AG09319 (cell line): ENCODE measurements at places on chromosomes 3 and 15.
A peak's percentile ranks its signal among the peaks of the same experiment; 100 is the strongest.

DNA sequence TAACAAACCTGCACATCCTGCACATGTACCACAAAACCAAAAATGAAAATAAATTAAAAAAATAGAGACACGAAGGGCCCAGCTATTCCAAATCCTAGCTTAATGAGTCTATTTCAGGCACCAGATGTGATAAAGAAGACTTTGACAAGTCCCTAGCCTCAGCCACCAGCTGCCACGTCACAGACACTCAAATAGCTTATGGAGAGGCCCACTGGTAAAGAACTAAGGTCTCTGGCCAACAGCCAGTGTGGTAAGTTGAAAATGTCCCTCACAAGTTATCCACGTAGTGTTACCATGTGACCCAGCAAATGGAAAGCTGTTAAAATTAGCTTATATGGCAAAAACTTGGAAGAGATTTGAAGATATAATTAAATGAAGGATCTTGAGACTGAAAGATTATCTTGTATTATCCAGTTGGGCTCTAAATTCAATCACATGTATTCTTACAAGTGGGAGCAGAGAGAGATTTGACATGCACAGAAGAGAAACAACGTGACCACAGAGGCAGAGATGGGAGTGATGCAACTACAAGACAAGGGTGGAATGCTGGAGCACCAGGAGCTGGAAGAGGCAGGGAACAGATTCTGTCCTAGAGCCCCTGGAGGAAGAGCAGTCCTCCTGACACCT lies 10.9 kb downstream of the ACSBG1 start:
- no peak for DNase-seq

DNA sequence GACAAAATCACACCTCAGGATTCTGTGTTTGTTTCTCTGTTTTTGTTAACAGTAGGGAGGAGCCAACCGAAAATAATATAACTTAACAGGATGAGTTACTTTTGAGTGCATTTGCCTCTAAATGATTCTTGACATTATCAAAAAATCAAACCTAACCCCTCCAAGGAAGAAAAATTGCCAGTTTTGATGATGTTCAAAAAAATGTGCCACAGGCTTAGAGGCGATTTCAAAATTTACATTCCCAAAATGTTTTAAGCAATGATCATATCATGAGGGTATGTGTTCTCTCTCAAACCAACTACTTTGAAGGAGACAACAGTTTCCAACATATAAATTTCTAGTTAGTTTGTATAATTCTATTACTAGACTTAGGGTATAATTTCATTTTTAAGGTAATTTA lies 6.7 kb downstream of the VGLL3 start:
- no peak for DNase-seq

DNA sequence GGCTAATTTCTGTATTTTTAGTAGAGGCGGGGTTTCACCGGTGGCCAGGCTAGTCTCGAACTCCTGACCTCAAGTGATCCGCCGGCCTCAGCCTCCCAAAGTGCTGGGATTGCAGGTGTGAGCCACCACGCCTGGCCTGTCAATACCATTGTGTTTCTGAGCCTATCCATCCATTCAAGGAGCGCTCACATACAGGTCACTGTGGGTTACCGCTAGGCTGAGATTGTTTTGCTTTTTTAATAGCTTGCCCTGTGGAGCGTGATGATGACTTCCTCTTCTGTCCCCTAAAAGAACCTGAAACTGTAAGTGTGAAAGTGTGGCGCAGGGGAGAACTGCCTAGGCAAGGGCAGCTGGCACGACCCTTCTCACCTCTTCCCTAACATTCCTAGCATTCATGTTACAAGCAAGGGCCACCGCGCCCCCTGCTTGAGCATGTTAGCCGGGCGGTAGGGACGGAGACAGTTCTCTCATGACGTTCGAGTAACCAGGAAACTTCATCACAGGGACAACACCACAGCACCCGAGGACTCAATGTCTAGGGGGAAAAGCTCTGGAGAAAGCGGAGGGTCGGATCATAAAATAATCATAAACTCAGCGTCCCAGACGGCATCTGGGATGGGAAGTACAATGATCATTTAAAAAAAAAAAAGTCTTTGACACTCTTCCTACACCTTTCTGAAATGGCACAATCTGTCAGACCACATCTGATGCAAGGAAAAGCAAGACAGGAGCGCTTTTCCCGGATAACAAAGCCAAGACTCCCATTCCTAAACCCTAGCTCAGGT lies 790 bp downstream of the LAMP3 start:
- no peak for DNase-seq

DNA sequence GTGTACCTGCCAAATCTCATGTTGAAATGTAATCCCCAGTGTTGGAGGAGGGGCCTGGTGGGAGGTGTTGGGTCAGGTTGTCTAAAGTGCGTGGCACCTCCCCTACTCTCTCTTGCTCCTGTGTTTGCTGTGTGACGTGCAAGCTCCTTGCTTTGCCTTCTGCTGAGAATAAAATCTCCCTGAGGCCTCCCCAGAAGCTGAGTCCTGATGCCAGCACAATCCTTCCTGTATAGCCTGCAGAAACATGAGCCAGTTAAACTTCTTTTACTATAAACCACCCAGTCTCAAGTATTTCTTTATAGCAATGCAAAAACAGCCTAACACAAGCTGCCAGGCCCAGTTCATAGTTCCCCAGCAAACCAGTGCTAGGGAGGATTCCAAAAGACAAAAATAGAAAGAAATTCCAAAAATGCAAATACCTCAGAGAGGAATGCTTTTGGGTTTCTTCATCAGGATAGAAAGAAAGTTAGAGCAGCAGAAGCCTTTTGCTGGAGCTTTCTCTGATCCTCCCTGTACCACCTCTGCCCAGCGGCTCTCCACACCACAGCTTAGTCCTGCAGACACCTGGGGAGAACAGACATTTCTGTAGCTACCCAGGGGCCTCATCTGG lies 25.9 kb upstream of the CDV3 start:
- DNase-seq, result no peak

GRCh38 chr3:72591522-72592421 lies 256.5 kb downstream of the SHQ1 start:
- DNase-seq, result peak; percentile 89

GRCh38 chr15:98560338-98560737 lies 88.0 kb upstream of the IGF1R start:
- no peak for DNase-seq

DNA sequence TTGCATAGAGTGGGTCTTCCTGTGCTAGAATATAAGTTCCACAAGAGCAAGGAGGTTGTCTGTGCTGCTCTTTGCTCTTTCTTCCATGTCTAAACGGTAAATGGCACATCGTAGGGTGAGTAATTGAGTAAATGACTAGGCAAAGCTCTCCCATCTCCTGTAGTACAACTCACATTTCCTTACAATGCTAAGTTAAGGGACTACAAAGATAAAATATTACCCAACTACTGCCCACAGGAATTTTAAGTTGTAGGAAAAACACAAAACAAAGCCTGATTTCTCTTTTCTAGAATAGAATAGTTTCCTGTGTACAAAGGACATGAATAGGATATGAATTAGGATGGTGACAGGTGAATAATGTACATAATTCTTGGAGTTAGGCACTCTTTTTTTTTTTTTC lies 19.9 kb upstream of the LRIG1 start:
- no peak for DNase-seq

DNA sequence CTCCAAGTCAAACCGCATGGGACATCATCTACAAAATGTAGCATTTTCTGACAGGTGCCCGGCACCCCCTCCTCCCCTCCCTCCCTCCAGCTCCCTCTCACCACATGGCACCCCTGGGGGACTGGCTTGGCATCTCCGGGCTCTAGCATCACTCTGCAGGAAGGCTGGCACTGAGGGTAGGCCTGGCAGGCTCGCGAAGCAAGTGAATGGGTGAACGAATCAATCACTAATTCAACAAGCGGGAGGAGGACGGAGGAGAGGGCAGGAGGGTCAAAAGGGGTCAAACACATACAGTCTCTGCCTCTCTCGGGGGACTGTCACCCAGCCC lies 155.7 kb downstream of the NUP210 start:
- DNase-seq, result no peak

DNA sequence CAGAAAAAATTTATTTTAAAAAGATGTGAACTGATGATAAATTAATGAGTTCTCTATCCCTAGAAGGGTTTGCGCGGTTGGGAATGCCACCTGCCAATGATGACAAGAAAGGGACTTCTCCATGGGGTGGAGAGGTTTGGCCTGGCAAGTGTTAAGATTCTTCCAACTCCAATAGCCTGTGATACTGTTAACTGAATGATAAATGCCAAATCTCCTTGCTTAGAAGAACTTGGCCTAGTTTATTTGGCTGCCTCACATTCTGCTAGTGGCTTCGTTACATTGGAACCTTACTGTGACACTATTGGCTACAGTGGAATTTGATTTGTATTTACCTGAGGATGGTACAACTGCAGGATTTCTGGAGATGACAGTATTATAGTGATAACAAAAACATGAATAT lies 91.7 kb upstream of the CCNL1 start:
- DNase-seq, result no peak

- DNase-seq, result no peak
Measured at GRCh38 chr3:45241206-45241605, 15.1 kb upstream of the TMEM158 start.

DNA sequence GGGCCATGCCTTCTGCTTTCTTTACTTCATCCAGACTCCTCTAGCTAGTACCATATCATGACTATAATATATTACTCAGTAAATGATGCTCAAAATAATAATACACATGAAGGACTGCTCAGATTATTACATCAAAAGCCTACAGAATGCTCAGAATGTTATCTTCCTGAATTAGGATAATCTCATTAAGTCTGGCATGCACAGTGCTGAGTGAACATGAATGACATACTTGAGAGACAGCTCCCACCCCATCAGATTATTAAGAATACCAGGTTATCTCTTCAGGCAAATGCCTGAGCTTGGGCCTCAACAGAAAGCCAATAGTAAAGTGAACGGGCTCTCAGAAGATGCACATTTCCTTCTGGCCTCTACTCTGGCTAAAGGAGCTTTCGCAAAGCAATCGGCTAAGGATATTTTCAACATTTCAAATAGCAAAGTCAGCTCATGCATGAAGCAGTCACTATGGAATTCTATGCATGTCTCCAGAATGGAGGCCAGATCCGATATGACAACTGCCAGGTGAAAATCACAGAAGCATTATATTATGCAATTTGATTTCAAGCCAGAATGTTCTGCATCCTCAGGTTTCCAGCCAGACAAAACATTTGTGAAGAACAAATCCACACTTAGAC lies 122.6 kb downstream of the KCNMB2 start:
- no peak for DNase-seq

DNA sequence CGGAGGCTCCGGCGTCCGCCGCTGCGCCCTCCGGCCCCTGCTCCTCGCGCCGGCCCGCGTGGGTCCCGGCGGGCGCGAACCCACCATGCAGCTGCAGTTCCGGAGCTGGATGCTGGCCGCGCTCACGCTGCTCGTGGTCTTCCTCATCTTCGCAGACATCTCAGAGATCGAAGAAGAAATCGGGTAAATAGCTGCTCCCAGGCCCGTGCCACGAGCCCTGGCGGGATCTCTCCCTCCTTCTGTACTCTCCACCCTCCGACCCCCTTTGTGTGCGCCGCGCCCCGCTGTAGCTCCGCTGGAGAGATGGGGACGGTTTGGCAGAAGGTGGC lies 263 bp downstream of the ST8SIA2 start:
- no peak for DNase-seq

- DNase-seq, result no peak
Measured at GRCh38 chr3:137062250-137062649, 104.5 kb downstream of the IL20RB start.

GRCh38 chr15:88275804-88276203 lies 19.3 kb upstream of the NTRK3 start:
- no peak for DNase-seq

DNA sequence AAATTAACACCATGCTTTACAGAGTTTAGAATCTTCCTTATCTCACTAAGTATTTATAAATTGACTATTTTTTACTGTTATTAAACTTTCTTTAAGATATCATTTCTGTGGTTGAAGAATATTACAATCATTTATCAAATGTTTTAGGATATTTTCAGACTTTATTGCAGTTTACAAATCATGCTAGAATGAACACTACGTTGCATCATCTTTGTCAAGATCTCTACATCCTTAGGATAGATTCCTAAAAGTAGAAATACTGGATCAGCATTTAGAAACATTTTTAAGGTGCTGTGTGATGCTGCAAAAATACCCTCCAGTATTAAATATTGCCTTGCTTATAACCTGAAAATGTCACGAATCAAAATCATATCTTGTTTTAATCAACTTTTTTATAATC lies 2.5 kb upstream of the PLD1 start:
- DNase-seq, result no peak

DNA sequence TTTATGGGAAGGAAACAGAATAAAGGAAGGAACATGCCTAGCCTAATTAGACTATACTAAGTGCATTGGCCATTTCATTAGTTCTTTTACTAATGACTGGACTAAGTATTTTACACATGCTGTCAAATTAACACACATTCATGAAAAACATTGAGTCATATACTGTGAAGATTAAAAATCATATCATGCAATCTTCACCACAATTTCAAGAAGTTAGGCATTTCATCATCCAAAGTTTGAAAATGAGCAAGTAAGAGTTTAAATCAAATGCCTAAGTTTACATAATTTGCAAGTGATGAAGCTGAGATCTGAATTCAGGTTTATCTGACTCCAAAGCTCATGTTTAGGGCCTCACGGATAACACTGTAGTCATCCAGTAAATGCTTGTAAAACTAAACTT lies 601.0 kb downstream of the PDCD6IP start:
- DNase-seq, result no peak

DNA sequence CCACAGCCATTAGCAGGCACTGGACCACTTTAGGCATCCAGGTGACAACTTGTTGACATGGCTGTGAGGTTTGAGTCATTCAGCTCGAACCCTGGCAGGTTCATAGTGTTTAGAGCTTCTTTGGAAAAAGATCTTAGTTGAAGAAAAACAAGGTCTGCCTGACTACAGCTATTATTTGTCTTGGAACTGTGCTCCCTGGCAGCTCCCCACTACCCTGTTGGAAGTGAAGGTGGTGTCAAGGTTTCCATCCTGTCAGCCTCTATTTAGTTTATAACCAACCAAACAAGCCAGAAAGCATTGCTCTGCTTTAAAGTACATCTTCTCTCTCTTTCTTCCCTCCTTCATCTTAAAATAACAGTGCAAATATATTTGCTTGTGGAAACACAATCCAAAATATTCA lies 56.8 kb downstream of the KAT2B start:
- DNase-seq, result no peak

DNA sequence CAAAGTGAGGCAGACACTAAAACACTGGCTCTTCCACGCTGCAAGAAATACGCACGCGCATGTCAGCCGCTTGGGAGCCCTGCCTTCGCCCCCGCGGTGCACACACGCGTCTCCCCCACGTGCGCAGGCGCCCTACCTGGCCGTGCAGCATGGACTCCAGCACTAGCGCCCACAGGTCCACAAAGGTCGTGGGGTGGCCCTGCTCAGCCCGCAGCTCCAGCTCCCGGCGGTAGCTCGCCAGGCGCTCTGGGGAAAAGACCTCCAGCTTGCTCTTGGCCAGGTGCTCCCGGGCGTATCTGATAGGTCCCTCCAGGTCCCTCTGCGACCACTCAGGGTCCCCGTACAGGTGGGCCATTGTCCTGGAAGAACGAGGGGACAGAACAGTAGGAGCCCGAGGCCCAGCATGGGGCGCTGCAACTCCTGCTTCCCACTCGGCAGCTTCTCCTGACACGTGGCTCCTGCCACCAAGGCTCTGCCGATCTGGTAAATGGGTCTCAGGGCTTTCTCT lies 14.9 kb downstream of the PLA2G4D start:
- no peak for DNase-seq

GRCh38 chr15:52337198-52337853 lies 41.7 kb upstream of the MYO5C start:
- no peak for DNase-seq

GRCh38 chr3:183572935-183573334 lies 17.4 kb upstream of the KLHL6 start:
- DNase-seq, result no peak
